Activated naive CD4-positive, alpha-beta T cell treated with anti-CD3 and anti-CD28 coated beads, Interleukin-2, amount 50 U/mL, for 72 hours (primary cell): ENCODE measurements at places on chromosomes 6 and 20. TPM values are rescaled to one million over a fixed set of nuclear protein-coding genes. Genes with fewer than 3 reads are reported as not detected.

The HELZ2 gene
- 3.1 TPM for total RNA-seq

The CD83 gene
- total RNA-seq: 13.8 TPM

The FAM184A gene
- total RNA-seq: 8.3 TPM

The FRS3 gene
- 3.1 TPM for total RNA-seq

The ID4 gene
- not detected for total RNA-seq

The LY6G6F gene
- total RNA-seq: not detected

The ENPP1 gene
- 0.35 TPM for total RNA-seq

The SNAP25 gene
- total RNA-seq: 0.61 TPM
